ENCODE measurements at places on chromosomes 2 and 18.

GRCh38 chr2:188277786-188278185, 13.9 kb upstream of the GULP1 start:
- H3K27me3 ChIP-seq = no peaks in the 10 kb centered on the region
- H3K4me1 ChIP-seq = no peaks in the 10 kb centered on the region
- no peaks in the 10 kb centered on the region for H3K36me3 ChIP-seq
- no peak overlapping the region for H3K4me3 ChIP-seq

DNA sequence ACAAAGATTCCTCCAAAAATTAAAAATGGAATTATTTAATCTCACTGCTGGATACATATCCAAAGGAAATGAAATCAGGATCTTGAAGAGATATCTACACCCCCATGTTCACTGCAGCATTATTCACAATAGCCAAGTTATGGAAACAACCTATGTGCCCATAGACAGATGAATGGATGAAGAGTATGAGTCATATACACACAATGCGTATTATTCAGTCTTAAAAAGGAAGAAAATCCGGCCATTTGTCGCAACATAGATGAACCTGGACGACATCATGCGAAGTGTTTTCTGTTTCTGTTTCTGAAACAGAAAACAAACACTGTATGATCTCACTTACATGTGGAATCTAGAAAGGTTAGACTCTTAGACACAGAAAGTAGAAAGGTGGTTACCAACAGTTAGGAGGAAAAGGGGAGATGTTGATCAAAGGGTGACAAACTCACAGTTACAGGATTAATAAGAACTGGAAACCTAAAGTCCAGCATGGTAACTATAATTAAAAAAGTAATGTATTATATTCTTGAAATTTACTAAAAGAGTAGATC, 87.8 kb upstream of the ERBB4 start:
- H3K27me3 ChIP-seq = no peaks in the 10 kb centered on the region
- H3K4me1 ChIP-seq = no peaks in the 10 kb centered on the region
- H3K27ac ChIP-seq = no peak overlapping the region

- no peaks in the 10 kb centered on the region for H3K4me1 ChIP-seq
- no peak overlapping the region for H3K4me3 ChIP-seq
- no peak overlapping the region for H3K27ac ChIP-seq
- DNase-seq = no peak
- no peaks in the 10 kb centered on the region for H3K36me3 ChIP-seq
Measured at GRCh38 chr2:109226128-109226527, 97.1 kb downstream of the SH3RF3 start.

DNA sequence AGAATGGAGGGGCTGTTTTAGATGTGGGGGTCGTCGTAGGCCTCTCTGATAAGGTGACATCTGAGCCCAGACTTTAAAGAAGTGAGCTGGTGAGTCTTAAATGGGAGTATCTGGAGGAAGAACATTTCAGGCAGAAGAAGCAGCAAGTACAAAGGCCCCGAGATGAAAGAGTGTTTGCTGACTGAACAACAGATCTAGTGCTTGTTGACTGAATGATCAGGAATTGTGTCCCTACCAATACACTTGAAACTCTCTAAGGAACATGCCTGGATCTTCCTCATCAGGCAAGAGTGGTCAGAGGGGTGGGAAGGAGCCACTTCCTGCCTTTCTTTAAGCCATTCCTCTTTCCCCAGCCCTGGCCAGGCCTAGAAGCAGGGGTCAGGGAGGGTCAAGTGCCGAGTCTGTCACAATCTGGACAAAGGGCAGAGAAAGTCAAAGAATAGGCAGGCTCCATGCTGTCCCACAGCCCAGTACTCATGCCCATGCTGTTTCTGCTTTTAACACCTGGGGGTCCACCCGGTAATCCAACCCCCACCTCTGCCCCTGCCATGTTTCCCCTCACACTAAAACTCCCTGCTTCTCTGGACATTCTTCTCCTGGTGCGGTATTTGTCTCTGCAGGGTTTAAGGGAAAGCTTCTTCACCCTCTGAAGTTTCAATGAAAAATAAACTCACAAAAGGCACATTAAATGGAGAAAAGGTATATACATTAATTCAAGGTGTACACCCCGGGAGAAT, 3.0 kb upstream of the TMEM37 start:
- DNase-seq = no peak
- H3K27ac ChIP-seq = no peak overlapping the region
- H3K36me3 ChIP-seq = no peaks in the 10 kb centered on the region
- peaks cover 39% of the 10 kb centered on the region for H3K27me3 ChIP-seq

DNA sequence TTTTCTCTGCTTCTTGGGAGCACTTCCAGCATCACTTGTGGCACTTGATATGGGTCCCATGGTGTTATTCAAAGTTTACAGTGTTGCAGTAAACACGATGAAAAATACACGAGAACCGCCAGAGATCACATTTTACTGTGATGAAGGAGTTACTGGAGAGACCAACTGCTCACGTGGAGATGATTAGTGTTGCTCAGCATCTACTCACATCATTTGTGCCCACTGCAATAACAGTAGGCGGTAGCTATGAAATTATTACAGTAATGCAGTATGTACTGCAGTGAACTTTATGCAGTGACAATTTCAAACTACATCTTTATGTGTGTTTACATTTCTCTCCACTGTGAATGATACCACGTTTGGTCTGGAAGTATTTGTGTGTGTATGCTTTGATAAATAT, 93.5 kb downstream of the SLC4A3 start:
- DNase-seq = no peak
- H3K4me1 ChIP-seq = no peaks in the 10 kb centered on the region
- no peak overlapping the region for H3K27ac ChIP-seq
- H3K36me3 ChIP-seq = no peaks in the 10 kb centered on the region
- H3K4me3 ChIP-seq = no peak overlapping the region

- peaks cover 21% of the 10 kb centered on the region for H3K27me3 ChIP-seq
- H3K4me1 ChIP-seq = peaks cover 6% of the 10 kb centered on the region
- no peaks in the 10 kb centered on the region for H3K36me3 ChIP-seq
- H3K4me3 ChIP-seq = no peak overlapping the region
- DNase-seq = no peak
- H3K27ac ChIP-seq = no peak overlapping the region
Measured at GRCh38 chr2:239824866-239825704, 200.1 kb downstream of the NDUFA10 start.

- H3K27ac ChIP-seq = peak overlapping the region; percentile 94
- peaks cover 35% of the 10 kb centered on the region for H3K4me1 ChIP-seq
- DNase-seq = no peak
Measured at GRCh38 chr2:98453531-98453930, 8.9 kb downstream of the INPP4A start.

- DNase-seq = no peak
- H3K4me1 ChIP-seq = peaks cover 2% of the 10 kb centered on the region
- H3K27ac ChIP-seq = no peak overlapping the region
- no peaks in the 10 kb centered on the region for H3K36me3 ChIP-seq
- no peaks in the 10 kb centered on the region for H3K27me3 ChIP-seq
Measured at GRCh38 chr2:157152362-157152761, 105.1 kb upstream of the GALNT5 start.

- peaks cover 2% of the 10 kb centered on the region for H3K36me3 ChIP-seq
- no peak overlapping the region for H3K4me3 ChIP-seq
- DNase-seq = no peak
- H3K4me1 ChIP-seq = no peaks in the 10 kb centered on the region
Measured at GRCh38 chr2:61845320-61845719, 8.5 kb downstream of the FAM161A start.

DNA sequence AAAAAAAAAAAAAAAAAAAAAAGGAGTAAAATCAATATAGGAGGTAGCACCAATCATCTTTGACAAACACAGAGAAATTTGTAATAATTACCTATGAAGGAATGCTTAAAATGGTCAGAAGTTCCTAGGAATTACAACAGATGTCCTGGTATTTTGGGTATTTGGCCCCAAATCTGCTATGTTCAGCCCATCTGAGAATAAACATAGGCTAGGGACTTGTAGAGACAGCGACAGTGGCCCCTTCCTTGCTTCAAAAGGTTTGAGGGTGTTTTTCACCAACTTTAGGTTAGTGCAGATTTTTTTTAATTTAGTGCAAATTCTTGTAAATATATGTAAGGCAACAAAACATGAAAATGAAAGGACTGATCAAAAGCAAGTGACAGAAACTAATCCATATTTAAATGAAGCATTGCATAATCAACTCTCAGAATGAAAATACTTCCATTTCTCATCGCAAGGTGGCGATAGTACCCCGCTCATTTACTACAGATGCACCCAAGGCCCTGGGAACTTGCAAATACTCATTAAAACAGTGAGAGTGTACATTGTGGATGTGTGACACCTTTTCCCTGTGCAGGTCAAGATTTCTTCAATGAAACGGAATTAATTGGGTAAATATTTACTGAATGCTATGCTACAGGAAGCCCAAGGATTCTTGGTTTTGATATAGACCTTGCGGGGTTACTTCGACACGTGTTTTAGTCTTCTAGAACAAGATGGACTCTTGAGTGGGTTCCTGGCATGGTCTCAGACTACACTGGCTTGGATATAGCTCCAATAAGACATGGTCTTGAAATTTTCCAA, 44.6 kb downstream of the FAM124B start:
- peaks cover 7% of the 10 kb centered on the region for H3K27me3 ChIP-seq
- no peak overlapping the region for H3K4me3 ChIP-seq
- no peak overlapping the region for H3K27ac ChIP-seq
- DNase-seq = peak; percentile 72
- H3K36me3 ChIP-seq = no peaks in the 10 kb centered on the region

DNA sequence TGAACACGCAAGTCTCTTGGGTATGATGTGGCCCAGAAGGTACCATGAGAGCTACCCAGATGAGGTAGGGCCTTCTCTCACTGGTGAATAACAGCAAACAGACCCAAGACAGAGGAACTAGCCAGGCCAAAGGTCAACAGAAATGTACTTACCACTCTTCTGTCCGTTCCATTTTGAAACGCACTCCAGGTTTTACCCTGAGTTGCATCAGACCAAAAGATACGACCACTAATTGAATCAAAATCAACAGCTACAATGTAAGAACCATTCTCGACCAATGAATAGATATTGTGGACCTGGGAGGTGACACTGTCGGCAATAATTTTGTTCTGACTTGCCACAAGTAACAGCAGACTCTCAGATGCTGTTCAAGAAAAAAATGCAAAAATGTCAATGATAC, 124.4 kb downstream of the LRP2 start:
- peaks cover 3% of the 10 kb centered on the region for H3K27me3 ChIP-seq
- no peaks in the 10 kb centered on the region for H3K4me1 ChIP-seq
- H3K27ac ChIP-seq = no peak overlapping the region
- no peak for DNase-seq
- H3K4me3 ChIP-seq = no peak overlapping the region

DNA sequence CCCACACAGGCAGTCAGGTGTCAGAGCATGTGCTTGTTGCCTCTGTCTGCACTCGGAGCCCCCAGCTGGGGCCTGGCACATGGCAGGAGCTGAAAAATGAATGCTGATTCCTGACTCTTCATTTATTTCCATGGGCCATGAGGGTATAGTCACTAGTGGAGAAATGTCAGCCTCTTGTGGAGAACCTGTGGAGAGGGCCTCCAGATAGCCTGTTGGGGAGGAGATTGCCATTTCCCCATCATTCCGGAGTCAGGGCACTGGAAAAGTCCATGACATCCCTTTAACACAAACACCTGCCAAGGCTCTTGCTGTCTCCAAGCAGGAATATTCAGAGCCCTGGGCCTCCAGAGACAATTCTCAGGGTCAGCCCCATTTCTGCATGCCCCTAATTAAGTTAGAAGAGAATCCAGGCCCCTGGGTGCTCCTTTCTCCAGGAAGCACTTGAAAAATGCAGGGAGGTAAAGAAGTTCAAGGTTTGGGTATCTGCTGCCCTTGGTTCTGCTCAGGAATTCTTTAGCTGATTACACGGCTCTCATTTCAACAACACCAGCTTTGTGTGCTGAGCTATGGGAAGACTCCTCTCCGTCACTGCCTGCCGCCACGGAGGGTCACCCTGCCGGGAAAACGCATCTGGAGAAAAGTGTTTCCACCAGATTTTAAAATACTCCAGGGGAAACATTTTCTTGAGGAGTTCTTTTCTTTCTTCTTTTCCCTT, 311.3 kb downstream of the MYCN start:
- no peak overlapping the region for H3K4me3 ChIP-seq
- H3K4me1 ChIP-seq = no peaks in the 10 kb centered on the region
- H3K36me3 ChIP-seq = no peaks in the 10 kb centered on the region
- peaks cover 8% of the 10 kb centered on the region for H3K27me3 ChIP-seq
- no peak overlapping the region for H3K27ac ChIP-seq

- no peaks in the 10 kb centered on the region for H3K27me3 ChIP-seq
- peaks cover 11% of the 10 kb centered on the region for H3K4me1 ChIP-seq
- no peak overlapping the region for H3K4me3 ChIP-seq
- no peak overlapping the region for H3K27ac ChIP-seq
- H3K36me3 ChIP-seq = no peaks in the 10 kb centered on the region
Measured at GRCh38 chr2:70514612-70515055, 39.0 kb downstream of the TGFA start.

- no peak overlapping the region for H3K27ac ChIP-seq
- H3K36me3 ChIP-seq = peaks cover 7% of the 10 kb centered on the region
- no peak overlapping the region for H3K4me3 ChIP-seq
- H3K27me3 ChIP-seq = peaks cover 11% of the 10 kb centered on the region
Measured at GRCh38 chr2:121801916-121802315, 46.5 kb downstream of the TSN start.

GRCh38 chr18:39424261-39424660, 1858.7 kb upstream of the CELF4 start:
- no peak overlapping the region for H3K4me3 ChIP-seq
- DNase-seq = no peak
- H3K27ac ChIP-seq = no peak overlapping the region
- H3K4me1 ChIP-seq = no peaks in the 10 kb centered on the region

- DNase-seq = no peak
- peaks cover 16% of the 10 kb centered on the region for H3K27me3 ChIP-seq
- H3K4me3 ChIP-seq = no peak overlapping the region
Measured at GRCh38 chr18:61580046-61580445, 246.8 kb downstream of the CDH20 start.

- no peak overlapping the region for H3K4me3 ChIP-seq
- no peaks in the 10 kb centered on the region for H3K4me1 ChIP-seq
- no peaks in the 10 kb centered on the region for H3K36me3 ChIP-seq
Measured at GRCh38 chr2:216293883-216294282, 78.4 kb downstream of the MARCHF4 start.

DNA sequence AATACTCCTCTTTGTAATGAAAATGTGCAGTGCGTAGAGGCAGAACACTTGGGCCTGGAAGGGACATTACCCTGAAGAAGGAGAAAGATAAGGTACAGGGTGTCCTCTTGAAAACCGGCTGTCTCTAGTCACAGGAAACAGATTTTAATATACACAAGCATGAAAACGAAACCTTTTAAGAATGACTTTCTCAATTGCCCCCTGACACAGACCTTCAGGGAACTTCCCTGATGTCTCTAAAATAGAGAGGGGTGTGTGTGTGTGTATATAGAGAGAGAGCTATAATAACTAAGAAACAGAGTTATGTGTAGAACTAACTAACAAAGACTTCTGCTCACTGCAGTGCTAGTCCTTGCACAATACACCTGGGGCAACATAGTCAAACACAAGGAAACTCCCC, 780.0 kb downstream of the CNTNAP5 start:
- no peaks in the 10 kb centered on the region for H3K4me1 ChIP-seq
- H3K27ac ChIP-seq = no peak overlapping the region
- no peaks in the 10 kb centered on the region for H3K27me3 ChIP-seq
- H3K36me3 ChIP-seq = no peaks in the 10 kb centered on the region
- no peak overlapping the region for H3K4me3 ChIP-seq
- DNase-seq = no peak

GRCh38 chr2:28363686-28364280, 28.9 kb upstream of the FOSL2 start:
- DNase-seq = no peak
- H3K36me3 ChIP-seq = no peaks in the 10 kb centered on the region
- peaks cover 9% of the 10 kb centered on the region for H3K4me1 ChIP-seq
- peaks cover 6% of the 10 kb centered on the region for H3K27me3 ChIP-seq
